Transverse colon (tissue), 4 donors: ENCODE measurements at places on chromosomes 12 and 14.
A peak's percentile ranks its signal among the peaks of the same experiment; 100 is the strongest.

DNA sequence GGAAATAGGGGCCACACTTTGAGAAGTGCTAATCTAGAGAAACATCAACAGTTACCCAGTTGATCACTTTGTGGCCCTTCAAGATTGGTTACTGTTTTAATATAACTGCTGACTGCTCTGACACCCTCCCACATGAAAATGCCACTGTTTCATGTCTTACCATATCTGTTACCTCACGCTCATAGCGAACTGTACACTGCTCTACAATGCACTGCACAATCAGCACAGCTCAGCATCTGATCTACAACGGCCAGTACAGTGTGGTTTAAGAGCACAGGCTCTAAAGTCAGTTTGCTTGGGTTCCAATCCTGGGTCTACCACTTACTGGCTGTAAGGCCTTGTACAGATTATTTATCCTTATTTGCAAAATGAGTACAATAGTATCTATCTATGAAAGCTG, 39.1 kb downstream of the SPPL3 start:
- H3K4me3 ChIP-seq = no peak overlapping the region
- H3K27me3 ChIP-seq = no peaks in the 10 kb centered on the region
- H3K4me1 ChIP-seq = peaks cover 22% of the 10 kb centered on the region
- no peak overlapping the region for H3K27ac ChIP-seq
- no peaks in the 10 kb centered on the region for H3K36me3 ChIP-seq

DNA sequence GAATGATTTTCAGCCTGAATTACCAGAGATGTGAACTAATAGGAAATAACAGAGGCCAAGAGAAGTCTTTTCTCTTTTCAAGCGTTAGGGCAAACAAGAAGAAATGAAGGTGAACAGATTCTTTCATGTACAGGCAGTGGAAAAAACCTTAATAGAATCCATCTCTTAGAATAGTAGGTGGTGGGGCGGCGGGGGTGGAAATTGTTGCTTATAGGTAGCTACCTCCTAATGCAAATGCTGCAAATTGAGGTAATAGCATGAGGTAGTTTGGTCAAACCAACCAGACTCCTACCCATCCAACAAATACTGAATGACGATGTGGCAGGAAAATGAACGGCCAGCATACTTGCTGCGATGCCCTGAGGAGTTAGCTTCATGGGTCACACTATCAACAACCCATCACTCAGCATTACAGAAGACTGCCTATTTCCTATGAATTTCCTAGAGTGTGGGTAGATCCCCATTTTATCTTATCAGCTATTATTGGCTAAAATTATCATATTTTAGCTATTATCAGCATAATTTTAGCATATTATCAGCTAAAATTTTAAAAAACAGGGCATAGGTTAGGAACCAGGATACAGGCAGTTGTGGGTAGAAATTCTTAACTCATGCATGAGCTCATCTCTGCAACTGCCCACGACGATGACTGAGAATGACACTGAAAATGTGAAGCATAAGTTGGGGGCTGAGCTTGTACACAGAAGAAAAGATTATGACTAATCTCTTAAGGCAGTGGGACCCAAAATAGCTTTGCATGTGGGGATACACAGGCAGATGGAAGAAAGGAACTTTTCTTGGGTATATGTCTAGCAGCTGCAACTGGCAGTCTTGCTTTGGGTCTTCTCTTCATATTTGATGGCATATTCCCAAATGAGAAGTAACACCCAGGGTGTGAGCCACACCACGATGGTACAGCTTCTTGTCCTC, 68.7 kb downstream of the NIN start:
- H3K4me1 ChIP-seq = no peaks in the 10 kb centered on the region
- no peak for DNase-seq
- H3K36me3 ChIP-seq = peaks cover 52% of the 10 kb centered on the region
- H3K27ac ChIP-seq = no peak overlapping the region

DNA sequence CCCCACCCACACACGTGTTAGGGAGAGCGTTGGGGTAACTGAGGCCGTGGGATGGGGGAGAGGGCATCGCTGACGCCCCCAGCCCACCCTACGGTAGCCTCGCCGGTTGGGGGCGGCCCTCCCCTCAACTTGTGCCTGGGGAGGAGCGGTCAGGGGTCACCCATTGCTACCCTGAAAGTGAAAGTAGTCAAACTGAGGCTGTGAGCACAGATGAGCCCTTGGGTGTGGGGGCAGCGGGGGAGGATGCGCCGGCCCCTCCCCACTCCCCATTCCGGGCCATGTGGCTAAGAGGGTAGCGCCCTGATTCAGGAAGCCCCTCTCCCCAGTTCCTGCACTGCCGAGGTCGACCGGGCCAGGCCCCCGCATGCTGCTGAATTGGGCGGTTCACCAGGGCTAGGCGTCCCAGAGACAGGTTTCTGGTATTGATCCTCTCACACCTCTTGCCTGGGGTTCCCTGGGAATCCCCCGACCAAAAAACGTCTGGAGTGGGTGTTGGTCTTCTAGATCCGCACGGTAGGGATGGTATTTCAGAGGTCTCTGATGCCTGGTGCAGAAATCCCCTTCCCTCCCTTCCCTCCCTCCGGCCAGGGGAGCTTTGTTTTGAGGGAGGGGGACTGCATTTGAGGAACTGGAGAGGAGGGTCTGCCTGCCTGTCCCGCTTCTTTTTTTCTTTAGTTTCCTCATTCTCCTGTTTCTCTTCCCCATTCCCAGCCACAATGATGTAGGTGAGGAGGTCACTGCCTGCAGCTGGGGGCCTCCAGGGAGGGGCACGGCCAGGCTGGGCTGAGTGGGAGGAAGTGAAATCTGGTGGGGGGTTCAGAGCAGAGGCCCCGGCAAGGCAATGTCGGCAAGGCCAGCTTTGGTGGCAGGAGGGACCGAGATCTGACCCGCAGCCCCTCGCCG, 1.0 kb downstream of the SH2B3 start:
- H3K27ac ChIP-seq = peak overlapping the region; percentile 89
- H3K4me1 ChIP-seq = peaks cover 80% of the 10 kb centered on the region
- H3K27me3 ChIP-seq = no peaks in the 10 kb centered on the region
- no peaks in the 10 kb centered on the region for H3K36me3 ChIP-seq

DNA sequence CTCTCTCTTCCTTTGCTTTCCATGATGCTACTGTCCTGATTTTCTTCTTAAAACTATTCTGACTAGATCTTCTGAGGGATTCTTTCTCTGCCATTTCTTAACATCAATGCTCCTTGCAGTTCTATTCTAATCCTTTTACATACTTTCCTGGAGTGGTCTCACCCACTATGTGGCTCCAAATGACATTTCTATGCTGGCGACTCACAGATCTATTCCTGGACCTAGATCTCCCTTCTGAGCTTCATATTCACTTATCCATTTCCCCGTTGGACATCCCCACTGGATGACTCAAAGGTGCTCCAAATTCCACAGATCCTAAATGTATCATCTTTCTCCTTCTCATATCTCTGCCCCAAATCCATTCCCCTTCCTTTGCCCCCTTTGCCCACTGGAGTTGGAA, 4.1 kb downstream of the TEP1 start:
- no peak overlapping the region for H3K27ac ChIP-seq
- H3K36me3 ChIP-seq = peaks cover 31% of the 10 kb centered on the region
- no peaks in the 10 kb centered on the region for H3K27me3 ChIP-seq
- H3K4me3 ChIP-seq = no peak overlapping the region
- DNase-seq = no peak
- peaks cover 17% of the 10 kb centered on the region for H3K4me1 ChIP-seq

- no peaks in the 10 kb centered on the region for H3K27me3 ChIP-seq
- H3K36me3 ChIP-seq = no peaks in the 10 kb centered on the region
- peak overlapping the region; percentile 38 for H3K27ac ChIP-seq
- no peak overlapping the region for H3K4me3 ChIP-seq
- no peak for DNase-seq
- H3K4me1 ChIP-seq = no peaks in the 10 kb centered on the region
These were observed 10.7 kb upstream of the KRT82 start for GRCh38 chr12:52416795-52417194.

DNA sequence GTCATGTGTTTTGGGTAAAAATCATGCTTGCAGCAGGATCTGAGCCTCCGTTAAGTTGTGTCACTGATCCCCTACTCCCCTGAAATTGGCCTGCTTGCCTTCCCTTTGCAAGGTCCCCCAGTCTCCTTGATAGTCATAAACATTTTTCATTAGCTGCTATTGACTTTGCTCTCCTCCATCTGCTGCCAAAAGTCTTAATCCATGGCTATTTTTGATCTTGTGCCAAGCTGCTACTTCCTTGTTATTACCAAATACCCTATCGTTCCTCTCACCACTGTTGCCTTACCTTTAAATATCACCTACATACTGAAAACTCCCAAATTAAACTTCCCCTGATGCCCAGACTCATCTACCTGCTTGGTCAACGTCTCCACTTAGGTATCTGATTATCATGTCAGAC, 148.3 kb downstream of the PHLDA1 start:
- H3K4me1 ChIP-seq = no peaks in the 10 kb centered on the region
- H3K27ac ChIP-seq = no peak overlapping the region
- DNase-seq = no peak
- H3K36me3 ChIP-seq = no peaks in the 10 kb centered on the region
- no peaks in the 10 kb centered on the region for H3K27me3 ChIP-seq

- no peaks in the 10 kb centered on the region for H3K36me3 ChIP-seq
- no peaks in the 10 kb centered on the region for H3K27me3 ChIP-seq
- no peaks in the 10 kb centered on the region for H3K4me1 ChIP-seq
These were observed 413 bp downstream of the LRP6 start for GRCh38 chr12:12266389-12266872.
